ENCODE measurements at places on chromosomes 4 and X.

GRCh38 chrX:48466696-48467095 is 3.4 kb downstream of the SLC38A5 start:
- DNase-seq, result no peak

DNA sequence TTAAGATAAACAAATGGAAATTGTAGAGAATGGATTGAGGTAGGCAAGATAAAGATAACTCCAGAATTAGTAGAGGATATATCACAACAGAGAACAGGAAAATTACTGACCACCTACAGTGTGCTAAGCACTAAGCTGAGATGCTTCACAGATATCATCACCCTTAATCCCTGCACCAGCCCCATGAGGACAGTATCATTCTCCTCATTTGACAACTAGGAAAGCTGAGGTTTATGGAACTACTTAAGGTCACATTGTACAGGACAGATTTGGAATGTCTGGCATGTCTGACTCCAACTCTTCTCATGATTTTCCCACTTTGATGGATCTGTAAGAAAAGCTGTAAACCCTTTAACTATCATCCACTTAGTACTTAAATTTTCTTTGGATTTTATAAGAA is 95.5 kb downstream of the CASK start:
- DNase-seq, result no peak

DNA sequence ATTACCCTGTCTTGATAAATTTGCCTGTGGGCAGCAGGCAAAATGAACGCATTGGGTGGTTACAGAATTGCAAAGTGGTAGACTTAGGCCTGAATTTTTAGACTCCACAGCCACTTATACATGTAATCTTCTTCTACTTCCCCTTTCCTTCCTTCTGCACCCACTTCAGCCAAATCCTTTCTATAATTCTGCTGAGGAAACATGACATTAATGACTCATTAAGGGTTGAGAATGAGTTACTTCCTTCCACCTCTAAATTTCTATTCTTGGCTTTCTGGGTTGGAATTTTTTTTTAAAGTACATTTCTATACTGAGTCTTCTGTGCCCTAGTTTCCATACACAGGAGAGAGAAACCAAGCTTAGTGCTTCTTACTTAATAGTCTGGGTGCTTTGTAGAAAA is 10.1 kb downstream of the PAPSS1 start:
- no peak for DNase-seq

DNA sequence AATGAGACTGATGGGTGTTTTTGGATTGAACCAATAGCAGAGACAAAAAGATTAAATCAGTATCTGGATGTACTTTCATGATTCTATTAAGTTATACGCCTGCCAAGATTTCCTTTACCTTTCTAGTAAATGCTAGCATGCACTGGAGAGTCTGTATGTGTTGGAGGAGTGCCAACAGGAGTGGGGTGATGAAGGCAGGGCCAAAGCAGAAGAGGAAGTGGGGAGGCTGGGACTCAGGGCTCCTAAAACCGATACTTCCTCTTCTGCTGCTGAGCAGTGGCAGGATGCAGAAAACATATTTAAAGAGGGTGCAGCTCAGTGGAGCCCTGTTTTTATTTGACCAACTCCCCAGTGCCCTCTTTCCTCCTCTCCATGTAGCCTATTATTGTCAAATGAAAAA is 5.6 kb downstream of the CYSLTR1 start:
- no peak for DNase-seq

GRCh38 chr4:40205259-40206198 is 8.7 kb downstream of the RHOH start:
- no peak for DNase-seq

Data from T1000 (cell line).